T-cell (primary cell): ENCODE measurements at places on chromosomes 4 and X. TPM values are rescaled to one million over a fixed set of nuclear protein-coding genes. Genes with fewer than 3 reads are reported as not detected.

SCD5 gene
- 0.72 TPM for total RNA-seq

AREG gene
- 29.4 TPM for total RNA-seq

CT45A10 gene
- not detected for total RNA-seq

TMSB4X gene
- 6,201 TPM for total RNA-seq

P2RY4 gene
- 0.61 TPM for total RNA-seq

SSX4B gene
- not detected for total RNA-seq

BRCC3 gene
- 14.7 TPM for total RNA-seq

GNRHR gene
- not detected for total RNA-seq

TIMM17B gene
- 49.3 TPM for total RNA-seq

STAG2 gene
- 98.7 TPM for total RNA-seq

NLGN3 gene
- total RNA-seq: 3.2 TPM

SHISA3 gene
- 0.35 TPM for total RNA-seq

PSAPL1 gene
- not detected for total RNA-seq

HS6ST2 gene
- total RNA-seq: not detected

CT45A5 gene
- total RNA-seq: not detected

GBA3 gene
- not detected for total RNA-seq

PCSK1N gene
- total RNA-seq: 10.6 TPM

RAB9B gene
- total RNA-seq: 0.26 TPM

ZC4H2 gene
- 10.1 TPM for total RNA-seq

UGT2B7 gene
- not detected for total RNA-seq

RPS6KA3 gene
- total RNA-seq: 71.9 TPM

GPR50 gene
- total RNA-seq: not detected

VCX gene
- not detected for total RNA-seq

MEPE gene
- total RNA-seq: not detected

MAML3 gene
- total RNA-seq: 2.5 TPM

GYPA gene
- total RNA-seq: not detected

PNMA5 gene
- total RNA-seq: not detected

SERPINA7 gene
- total RNA-seq: not detected

SLC6A14 gene
- total RNA-seq: 0.06 TPM

LUZP4 gene
- total RNA-seq: not detected

NXF3 gene
- total RNA-seq: not detected

IBSP gene
- not detected for total RNA-seq

NDST4 gene
- not detected for total RNA-seq

HMGB2 gene
- 151 TPM for total RNA-seq

RHOXF2B gene
- total RNA-seq: not detected

BMP3 gene
- total RNA-seq: not detected

NDUFC1 gene
- 28.7 TPM for total RNA-seq

AR gene
- total RNA-seq: 0.33 TPM
